Erythroblast (primary cell): ENCODE measurements at places on chromosomes 5 and 9.
A peak's percentile ranks its signal among the peaks of the same experiment; 100 is the strongest.

GRCh38 chr9:71630377-71630995 is 137.8 kb downstream of the CEMIP2 start:
- peak; percentile 53 for DNase-seq

DNA sequence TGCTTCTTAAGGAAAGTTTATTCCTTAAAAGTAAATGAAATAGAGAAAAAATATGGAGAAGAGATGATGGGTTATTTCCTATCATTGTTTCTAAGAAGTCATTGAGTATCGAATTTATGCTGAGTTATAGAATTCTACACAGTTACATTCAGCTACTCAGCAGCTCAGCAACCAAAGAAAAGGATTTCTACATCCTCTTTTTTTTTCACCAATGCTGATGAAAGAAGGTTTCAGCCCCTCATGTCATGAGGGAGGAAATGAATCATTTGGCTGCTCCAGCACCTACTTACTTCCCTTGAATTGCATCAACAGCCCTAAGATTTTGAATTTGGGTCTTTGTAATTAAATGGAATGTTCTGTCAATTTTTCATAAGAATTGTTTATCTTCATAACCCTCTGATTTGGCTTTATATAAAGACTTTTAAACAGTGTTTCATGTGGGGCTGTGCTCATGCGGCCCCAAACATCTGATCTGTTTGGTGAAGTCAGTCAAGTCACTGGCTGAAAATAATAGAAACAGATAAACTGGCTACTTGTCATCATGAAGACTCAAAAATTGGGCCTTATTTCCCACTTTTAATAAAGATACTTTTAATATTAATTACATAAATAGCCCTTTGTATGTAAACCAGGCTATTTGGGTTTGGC is 18.5 kb upstream of the SNX2 start:
- DNase-seq: no peak

GRCh38 chr9:86782831-86783230 is 164.5 kb downstream of the GAS1 start:
- no peak for DNase-seq

- no peak for DNase-seq
These were observed 70.7 kb downstream of the LNPEP start for GRCh38 chr5:97006454-97007060.

DNA sequence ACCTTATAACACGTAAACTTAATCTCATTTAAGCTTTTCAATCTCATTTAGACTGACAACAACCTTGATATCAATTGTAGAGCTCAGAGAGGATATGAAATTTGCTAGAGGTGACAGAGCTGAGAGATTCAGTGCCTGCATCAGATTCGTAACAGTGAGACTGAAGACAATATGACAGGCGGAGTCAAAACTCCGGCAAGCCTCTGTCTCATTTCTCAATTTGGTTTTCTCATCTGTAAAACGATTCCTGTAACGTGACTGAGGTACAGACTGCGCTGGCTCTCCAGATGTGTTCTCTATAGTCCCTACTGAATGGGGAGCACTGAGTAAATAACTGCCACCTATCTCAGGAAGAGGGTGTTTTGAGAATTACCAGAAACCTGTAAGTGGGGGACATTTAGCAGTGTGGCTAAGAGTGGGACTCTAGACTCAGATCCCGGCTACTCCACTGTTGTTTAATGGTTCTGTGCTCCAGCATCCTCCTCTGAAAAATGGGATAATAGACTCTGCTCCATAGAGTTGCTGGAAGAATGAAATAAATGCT is 3.0 kb upstream of the MCIDAS start:
- no peak for DNase-seq

GRCh38 chr9:120507936-120508510 is 71.9 kb downstream of the CDK5RAP2 start:
- no peak for DNase-seq

DNA sequence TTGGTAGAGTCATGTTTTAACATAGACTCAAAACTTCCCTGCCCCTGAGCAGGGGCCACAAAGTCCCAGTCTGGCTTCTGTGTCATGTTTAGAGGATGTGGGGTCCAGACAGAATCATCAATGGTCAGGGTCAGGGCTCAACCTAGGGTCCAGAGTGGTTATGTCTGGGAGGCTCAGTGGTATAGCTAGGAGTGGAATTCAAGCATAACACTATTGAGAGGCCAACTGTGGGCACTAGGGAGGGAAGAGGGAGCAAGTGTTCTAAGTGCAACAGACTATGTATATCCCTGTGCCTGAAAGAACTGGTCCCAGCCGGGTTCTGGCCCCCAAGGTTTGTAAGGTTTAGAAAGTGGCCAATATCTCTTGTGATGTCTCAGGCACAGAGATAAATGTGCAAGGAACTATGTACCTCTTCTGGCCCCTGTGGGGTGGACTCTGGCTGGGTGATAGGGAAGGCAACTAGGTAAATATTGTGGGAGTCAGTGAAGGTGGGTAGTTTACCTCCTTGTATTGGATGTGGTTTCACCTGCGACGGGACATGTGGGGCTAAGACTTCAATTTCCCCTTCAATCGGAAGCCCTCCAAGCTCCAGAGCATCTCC is 14.0 kb downstream of the MYORG start:
- no peak for DNase-seq

DNA sequence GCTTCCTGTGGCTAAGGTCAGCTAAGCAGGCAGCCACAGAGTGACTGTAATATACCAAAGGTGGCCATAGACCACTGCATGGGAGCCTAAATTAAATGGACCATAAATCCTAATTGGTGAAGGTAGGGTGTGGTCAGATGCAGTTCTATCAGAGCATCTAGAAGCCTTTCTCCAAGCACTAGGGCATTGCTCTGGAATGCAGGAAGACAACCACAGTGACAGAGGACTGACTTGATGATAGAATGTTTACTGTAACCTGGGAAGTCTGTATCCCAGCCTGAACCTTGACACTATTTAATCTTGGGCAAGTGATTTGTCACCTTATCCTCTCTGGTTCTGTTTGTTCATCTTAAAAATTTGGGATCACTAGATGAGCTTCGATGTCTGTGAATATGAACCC is 2.3 kb downstream of the FBXO38 start:
- DNase-seq: no peak

- DNase-seq: peak; percentile 58
These were observed 644 bp downstream of the IER5L start for GRCh38 chr9:129177443-129177790.

DNA sequence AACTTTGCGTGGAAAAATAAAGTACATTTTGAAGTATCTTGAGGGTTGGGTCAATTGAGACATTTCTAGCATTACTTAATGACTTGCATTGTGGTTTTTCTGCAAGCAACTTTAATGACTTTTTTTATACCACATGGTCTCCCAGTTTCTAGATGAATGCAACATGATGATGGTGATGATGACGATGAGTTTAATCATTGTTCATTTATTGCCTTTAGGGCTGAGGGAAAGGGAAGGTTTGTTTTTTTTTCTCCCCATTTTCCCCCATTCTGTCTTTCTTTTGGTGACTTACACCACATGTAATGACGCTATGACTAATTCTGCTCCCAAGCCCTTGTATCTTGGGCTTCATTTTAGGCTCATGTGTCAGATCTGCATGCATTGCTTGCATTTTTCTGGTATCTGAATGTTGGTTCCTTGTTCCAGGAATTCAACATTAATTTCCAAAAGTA is 57.7 kb upstream of the NXNL2 start:
- no peak for DNase-seq

DNA sequence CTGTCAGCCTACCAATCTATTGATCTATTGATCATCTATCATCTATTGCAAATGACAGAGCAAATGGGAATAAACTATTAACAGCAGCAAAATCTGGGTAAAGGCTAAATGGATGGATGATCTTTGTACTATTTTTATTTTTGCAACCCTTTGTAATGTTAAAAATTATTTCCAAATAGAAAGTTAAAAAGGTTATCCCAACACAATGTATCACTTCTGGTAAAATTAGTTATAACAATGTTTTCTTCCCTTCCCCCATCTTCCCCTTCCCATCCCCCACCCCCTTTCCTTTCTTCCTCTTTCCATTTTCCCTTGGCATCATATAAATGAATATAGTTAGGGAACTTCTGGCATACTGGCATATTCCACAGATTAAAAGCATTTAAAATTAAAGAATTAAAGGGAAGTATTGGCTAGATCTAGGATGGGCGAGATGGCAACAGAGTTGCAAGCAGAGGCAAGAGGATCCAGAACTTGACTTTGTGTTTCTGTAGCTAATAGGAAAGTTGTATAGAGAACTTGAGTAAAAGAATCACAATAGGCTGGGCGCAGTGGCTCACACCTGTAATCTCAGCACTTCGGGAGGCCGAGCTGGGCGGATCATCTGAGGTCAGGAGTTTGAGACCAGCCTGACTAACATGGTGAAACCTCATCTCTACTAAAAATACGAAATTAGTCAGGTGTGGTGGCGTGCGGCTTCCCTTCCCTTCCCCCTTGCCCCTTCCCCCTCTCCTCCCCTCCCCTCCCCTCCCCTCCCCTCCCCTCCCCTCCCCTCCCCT is 66.6 kb upstream of the TAF11L2 start:
- DNase-seq: no peak

DNA sequence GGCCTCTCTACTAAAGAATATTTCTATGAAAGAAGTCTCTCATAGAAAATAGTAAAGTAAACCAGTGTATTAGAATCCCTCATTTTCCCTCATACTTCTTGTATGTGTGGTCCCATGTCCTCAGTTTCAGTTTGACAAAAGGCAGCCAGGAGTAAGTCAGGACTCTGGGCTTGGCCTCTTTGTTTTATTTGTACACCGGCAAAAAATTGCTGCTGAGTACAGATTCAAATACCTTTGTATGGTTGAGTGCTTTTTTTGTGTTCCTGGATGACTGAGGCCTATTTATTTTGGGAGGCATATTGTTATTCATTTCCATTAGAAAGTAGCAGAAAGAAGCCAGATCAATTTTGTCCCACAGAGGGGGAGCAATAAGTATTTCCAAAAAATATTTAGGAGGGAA is 47.3 kb upstream of the CEP78 start:
- no peak for DNase-seq

- no peak for DNase-seq
These were observed 88.6 kb downstream of the ZFAND5 start for GRCh38 chr9:72276429-72276828.

DNA sequence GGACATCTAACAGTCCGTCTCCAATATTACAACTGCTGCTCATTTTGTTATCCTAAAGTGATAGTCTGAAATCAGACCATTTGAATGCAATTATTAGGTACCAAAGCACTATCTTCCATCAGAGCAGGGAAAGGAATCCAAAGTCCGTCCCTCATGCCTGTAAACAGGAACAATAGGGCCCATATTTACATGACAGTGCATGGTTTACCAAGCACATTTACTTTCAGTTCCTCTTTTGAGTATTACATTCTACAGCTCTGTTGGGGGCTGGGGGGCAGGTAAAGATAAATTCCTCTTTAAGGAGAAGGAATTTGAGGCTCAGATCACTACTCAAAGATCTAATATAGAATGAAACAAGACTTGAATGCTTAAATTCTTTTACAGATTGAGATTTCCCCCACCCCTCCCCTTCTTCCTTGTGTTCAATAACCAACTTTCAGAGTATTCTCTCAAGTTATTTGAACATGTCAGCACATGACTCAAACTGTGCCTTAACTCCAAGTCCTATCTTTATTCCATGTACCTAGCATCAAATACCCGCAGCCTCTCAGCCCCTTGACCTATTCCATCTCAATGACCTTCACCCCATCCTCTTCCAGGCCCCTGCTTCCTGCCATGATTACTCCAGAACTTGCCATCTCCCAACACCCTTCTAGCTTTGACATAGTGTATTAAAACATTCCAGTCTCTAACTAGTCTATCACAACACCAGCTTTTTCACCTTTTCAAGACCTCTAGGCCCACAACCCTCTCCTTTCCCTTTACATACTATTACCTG is 71.0 kb downstream of the BRINP1 start:
- DNase-seq: no peak

- DNase-seq: no peak
These were observed 12.1 kb upstream of the ATP6V0E1 start for GRCh38 chr5:172971482-172971881.

GRCh38 chr5:65808251-65808741 is 86.3 kb downstream of the NLN start:
- no peak for DNase-seq

DNA sequence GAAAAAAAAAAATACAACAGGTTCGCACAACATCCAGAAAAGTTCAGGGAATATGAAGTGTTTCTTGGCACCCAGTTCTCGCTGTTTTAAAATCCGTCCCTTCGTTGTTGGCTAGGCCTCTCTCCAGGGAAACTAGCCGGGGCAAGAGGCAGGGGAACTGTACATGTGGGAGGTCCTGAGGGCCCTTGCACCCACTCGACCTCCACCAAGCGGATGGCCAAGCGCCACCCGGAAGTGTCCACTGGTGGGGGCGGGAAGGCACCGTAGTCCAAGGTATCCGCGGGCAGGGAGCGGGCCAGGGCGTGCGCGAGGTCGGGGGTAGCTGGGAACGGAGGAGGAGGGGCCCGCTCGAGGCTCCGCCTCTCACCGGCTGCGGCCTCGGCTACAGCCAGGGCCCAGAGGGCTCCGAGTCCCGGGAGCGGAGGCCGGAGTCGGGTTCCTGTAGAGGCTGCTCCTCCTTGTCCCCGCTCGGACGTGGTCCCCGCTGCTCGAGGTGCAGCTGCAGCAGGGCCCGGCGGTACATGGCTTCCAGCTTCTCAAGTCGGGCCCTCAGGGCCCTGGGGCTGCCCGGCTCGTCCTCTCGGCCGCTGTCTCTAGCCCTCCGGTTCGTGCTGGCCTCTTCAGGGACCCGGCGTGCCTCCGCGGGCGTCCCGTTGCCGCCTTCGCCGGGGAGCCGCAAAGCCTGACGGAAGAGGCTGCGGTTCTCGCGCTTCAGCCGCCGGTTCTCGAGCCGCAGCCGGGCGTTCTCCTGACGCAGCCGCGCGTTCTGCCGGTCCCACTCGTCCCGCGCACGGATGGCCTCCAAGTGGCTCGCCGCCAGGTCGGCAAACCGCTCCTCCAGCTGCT is 720 bp downstream of the TUSC1 start:
- DNase-seq: peak; percentile 74

- no peak for DNase-seq
These were observed 40.4 kb upstream of the HSPB3 start for GRCh38 chr5:54415147-54415546.

DNA sequence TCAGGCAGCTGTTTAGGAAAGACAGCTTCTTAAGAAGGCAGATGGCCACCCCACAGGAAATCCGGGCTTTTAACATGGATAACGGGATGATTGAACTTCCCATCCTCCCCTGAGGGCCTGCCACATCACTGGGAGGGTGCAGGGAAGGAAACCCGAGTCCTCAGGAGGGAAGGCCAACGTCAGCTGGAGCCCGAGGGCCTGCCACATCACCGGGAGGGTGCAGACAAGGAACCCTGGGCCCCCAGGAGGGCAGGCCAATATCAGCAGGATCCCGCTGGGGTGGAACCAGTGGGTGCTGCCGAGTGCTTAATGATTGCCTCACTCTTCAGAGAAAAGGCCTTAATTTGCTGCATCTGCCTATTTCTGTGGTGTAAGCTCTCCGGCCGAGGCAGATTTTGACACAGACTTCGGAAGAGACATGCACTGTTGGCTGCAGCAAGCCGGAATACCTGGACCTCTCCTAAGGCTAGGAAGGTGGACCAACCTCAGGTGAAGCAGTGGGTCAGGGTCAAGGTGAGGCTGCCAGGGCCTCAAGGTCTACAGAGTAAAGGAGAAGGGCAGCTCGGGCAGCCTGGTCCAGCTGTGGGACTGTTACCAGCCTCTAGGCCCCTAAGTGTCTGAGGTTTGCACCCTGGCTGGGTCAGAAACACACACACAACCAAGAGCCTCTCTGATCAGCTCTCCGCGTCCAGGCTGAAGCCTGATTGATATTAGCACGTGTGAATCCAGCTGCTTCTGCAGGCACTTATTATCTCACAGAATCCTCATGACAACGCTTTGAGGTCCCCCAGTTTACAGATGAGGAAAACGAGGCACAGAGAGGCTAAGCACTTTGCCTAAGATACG is 14.8 kb upstream of the COL5A1 start:
- no peak for DNase-seq

- no peak for DNase-seq
These were observed 69.2 kb upstream of the PPP1R26 start for GRCh38 chr9:135410421-135410820.
